Right atrium auricular region (tissue), 2 donors: ENCODE measurements at places on chromosomes 4 and X. TPM values are rescaled to one million over a fixed set of nuclear protein-coding genes. Genes with fewer than 3 reads are reported as not detected.

DNA sequence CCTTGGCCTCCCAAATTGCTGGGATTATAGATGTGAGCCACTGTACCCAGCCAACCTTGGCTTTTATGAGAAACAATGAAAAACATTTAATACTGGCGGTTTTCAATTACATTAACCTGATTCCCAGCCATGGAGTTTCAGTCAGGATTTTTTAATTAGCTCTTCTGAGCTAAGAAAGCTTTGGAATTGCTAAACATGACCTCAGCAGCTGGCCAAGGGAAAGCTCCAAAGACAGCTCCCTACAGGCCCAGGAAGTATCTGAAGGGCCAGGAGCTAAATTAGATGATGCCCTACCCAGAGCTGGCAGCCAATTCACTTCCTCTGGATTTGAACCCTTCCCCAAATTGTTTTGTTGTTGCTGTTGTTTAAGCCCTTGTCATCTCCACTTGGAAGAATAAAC lies 26.5 kb upstream of the FUNDC1 start:
- no peak for DNase-seq

DNA sequence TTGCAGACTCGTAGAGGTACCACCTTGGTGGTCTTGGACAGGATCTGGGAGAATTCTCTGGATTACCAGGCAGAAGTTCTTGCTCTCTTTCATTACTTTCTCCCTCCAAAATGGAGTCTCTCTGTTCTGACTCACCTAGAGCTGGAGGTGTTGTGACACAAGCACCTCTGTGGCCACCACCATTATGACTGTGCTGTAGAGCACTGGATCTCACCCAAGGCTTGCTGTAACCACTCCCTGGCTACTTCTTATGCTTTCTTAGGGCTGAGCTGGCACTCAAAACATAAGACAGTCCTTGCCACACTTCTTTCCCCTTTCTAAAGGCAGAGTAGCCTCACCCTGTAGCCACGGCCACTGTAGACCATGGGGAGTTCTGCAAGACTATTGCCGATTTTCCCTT lies 296.6 kb upstream of the DIPK2B start:
- no peak for DNase-seq

DNA sequence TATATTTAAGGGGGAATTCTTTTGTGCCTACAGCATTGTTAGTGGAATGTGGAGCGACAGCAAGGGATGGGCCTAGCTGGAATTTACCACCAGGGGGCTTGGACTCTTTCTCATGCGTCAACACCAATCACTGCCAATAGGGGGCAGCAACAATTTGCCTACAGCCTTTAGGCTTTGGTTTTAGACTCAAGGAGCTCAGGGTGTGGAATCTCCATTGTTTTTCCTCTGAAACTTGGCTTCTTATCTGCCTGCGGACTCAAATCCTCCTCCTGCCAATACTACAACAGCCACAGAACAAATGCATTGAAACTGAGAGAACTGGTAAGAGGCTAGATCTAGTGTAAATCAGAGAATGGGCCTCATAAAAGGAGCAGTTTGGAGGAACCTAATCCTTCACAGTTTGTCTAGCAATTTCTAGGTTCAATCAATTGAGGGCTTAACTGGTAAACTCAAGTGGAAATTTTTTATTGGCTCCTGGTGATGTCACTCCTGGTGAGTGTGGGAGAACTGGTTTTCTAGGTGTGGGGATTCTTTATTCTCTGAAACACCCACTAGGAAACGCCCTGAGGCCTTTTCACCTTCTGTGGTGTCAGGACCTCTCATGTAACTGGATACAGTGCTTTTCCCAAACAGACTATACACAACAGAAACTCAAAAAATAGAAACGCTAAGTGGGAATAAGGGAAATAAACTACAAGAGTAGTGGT lies 27.9 kb upstream of the TMSB4X start:
- DNase-seq: peak; percentile 86

GRCh38 chr4:11228530-11228929 lies 200.2 kb downstream of the HS3ST1 start:
- no peak for DNase-seq

DNA sequence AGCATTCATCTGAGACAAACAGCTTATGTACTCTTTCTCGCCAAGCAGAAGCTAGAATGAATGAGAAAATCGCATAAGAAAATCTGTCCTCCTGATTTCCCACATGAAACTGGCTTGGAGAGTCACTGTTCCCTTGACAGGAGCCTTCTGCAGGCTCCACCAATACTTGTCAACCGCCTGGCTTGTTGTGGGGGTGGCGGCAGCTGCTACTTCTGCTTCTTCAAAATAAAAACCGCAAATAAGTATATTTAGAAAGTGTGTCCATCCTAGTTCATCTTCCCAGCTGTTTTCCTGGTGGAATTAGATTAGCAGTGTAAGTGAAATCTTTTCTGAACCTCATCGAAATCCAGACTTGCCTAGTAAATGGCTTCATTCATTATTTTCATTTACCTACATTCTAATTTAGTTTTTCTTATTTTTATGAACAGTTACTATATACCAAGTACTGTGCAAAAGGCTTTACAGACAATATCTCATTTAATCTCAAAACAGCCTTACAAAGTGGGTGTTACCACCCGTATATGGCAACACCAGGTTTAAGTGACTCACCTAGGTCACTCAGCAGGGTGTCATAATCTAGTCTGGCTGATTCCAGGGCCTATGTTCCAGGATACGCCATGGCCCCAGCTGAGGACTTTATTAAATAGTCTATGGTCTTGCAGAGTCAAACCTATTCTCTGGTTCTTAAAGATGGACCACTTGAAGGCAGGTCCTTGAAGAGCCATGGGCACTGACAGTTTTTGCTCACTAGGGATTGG lies 104.6 kb upstream of the IGFBP7 start:
- DNase-seq: no peak

GRCh38 chr4:163773940-163774339 lies 279.4 kb downstream of the TMA16 start:
- DNase-seq: no peak

GRCh38 chr4:20266215-20267082 lies 14.7 kb downstream of the SLIT2 start:
- no peak for DNase-seq

DNA sequence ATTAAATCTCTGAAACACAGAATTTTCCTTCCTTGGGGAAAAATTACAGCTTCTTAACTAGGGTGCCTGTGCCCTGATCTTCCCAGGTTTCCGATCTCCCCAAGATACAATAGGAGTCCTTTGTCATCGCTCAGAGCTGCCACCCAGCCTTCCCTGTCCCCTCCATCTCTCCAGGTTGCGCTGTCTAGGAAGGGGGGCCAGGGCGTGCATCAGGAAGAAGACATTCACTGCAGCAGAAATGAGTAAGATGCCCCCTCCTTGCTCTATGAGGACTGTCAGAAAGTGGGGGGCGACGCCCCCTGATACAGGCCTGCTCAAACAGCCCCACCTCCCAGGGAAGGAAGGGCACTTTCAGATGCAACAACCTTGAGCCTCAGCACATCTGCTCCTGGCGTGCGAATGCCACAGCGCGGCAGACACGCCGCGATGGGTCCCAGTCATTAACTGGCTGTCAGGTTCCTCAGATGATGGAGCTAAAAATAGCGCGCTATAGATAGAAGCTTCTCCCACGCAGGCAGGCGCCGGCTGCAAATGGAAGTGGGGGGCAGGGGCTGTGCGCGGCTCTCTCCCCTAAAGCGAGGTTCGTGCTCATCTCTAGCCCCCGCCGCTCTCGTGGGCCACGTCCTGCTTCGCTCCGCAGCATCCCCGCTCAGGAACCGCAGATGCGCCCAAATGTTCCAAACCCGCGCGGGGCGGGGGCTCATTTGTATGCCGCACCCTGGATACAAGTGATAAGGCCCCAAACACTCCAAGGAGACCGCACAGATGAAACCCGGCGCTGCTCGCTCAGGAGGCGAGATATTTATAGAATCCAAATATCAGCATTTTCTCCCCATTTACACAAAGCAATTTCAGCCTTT lies 57.6 kb upstream of the LGI2 start:
- DNase-seq: no peak

DNA sequence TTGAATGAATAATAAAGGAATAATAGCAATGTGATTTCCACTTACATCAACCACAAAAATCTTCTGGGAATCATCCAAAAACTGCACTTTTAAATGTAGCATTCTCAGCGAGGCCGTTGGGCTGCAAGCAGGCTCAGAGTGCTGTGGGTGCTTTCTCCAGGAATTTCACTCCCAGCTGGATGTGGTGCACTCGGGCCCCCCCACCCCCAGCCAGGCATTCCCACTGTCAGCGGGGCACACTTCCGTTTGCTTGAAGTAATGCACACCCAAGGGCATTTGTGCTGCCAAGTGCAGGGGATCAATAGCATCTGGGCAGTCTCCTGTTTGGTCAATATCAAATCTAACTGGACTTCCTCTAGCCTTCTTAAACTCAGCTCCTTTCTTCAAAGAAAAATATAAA lies at the start of gene FRMD7:
Gene FRMD7 (minus strand): TSS at position 278 of the 400 bp plus-strand sequence. CDS start 176 bp downstream, at position 102.
- no peak for DNase-seq

DNA sequence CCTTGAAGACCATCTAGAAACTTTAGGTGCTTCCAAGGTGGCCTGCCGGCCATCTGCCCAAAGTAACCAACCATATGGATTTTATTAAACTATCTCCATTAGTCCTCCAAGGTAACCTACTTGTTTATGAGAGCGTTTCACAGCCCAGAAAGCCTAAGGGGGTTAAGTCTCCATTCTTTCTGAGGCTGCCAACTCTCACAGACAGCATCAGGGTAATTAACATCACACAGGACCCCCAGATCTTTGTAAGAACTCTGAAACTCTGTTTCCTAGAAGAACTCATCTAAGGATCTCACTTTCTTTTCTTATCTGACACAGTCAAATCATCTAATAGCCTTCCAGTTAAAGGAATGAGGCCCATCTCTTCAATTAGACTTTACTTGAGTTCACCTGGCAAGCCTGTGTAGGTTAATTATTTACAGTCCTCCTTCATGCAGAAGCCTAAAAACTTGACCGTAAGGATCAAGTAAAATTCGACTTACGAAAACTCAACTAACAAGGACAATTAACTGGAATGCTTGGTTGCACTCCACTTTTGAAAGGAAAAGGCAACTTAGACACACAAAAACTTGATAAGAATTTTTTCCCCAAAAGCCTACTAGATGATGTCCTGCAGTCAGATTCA lies 252.5 kb downstream of the GRIA3 start:
- DNase-seq: no peak

DNA sequence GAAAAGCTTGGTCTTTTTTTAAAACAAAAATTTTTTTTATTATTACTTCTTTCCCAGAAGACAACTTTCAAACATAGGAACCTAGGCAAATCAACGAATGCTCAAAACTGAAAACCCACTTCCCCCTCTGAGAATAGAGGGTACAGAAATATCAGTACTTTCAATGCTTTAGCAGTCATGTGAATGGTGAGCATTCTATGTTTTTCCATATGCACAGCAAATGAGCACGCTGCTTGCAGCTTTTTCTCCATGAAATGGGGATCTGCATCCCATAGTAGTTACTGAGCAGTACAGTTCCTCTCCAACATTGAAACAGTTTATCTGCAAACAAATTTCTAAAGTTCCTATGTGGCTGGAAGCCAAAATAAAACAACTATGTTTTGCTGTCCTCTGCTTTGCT lies 108.4 kb upstream of the BMP2K start:
- no peak for DNase-seq

- no peak for DNase-seq
Measured at GRCh38 chrX:9260603-9261002, 204.3 kb upstream of the TBL1X start.

DNA sequence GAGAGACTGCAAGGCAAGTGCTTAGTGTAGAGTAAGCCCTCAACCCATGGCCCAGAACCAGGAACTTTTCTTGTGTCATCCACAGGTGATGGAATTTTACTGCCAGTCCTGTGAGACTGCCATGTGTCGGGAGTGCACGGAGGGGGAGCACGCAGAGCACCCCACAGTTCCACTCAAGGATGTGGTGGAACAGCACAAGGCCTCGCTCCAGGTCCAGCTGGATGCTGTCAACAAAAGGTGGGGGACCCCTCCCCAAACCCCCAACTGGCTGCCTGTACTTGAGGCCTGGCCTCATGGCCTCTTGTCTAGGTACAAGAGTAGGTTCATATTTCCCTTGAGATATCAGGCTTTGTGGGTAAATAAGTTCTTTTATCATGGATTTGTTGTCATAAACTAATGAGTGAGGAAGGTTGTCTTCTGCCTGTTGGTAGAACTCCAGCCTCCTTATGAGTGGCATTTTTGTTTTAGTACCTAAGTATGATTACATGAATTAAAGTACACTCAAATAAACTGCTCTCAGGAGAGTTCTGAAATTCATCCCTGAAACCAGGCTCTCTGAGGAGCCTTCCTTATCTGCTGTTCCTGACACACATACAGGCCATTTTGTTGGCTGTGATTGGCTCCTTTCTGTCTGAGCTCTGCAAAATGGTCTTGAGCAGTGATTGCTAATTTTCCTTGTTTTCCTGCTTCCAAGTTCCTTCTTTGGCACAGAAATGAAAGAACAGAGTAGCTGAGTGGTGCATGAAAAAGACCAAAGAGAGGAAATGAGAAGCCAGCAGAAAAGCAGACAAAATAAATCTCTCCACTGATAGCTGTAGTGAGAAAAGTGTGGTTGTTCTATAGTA lies 51.4 kb upstream of the MND1 start:
- no peak for DNase-seq

- no peak for DNase-seq
Measured at GRCh38 chrX:107014936-107015335, 14.9 kb upstream of the MORC4 start.

GRCh38 chrX:31604629-31605221 lies 532.9 kb upstream of the FTHL17 start:
- no peak for DNase-seq

DNA sequence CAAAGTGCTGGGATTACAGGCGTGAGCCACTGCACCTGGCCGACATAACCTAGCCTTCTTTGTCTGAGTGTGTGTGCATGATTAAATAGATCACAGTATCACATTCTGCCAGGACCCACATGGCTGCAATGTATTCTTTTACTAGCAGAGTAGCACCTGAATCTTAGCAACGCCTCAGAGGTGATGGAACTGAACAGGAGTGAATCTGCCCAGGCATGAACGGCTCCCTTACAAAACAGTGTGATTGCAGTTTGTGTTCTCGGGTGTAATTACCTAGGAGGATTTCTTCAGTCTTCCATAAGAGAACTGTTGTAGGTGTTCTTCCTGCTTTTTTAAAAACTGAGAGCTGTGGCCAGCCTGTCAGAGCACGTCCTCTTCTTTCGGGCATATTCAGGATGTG lies 122.7 kb upstream of the STS start:
- DNase-seq: no peak

DNA sequence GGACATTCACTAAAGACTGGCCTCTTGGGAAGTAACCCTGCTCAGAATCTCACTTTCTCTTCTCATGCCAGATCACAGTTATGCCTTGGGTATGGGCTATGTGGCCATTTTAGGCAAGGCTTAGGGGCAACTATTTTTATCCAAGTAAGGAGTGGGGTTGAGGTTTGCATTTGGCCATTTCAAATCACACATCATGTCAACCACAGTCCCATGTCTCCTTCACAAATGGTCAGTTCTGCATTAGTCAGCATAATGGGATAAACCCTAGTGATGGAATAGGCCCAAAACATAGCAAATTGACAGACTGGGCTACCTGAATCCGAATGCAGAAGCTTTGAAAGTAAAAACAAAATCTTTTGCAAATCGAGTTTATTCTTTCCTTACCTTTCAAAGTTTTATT lies 827 bp upstream of the RTL3 start:
- DNase-seq: no peak

- no peak for DNase-seq
Measured at GRCh38 chrX:145549496-145549895, 268.1 kb upstream of the SLITRK2 start.

Gene VCX2
- not detected for total RNA-seq

Gene MAGEA12
- total RNA-seq: not detected

Gene NCAPG
- total RNA-seq: 0.44 TPM

Gene PDZD11
- 30.2 TPM for total RNA-seq

Gene CENPVL3
- total RNA-seq: not detected

Gene EXOC1
- total RNA-seq: 18.0 TPM
